Activated naive CD8-positive, alpha-beta T cell treated with anti-CD3 and anti-CD28 coated beads, Interleukin-2, amount 50 U/mL, for 24 hours (primary cell): ENCODE measurements at places on chromosomes 5 and 9.

GRCh38 chr5:76807296-76807695, 11.5 kb upstream of the F2RL1 start:
- DNase-seq = no peak

DNA sequence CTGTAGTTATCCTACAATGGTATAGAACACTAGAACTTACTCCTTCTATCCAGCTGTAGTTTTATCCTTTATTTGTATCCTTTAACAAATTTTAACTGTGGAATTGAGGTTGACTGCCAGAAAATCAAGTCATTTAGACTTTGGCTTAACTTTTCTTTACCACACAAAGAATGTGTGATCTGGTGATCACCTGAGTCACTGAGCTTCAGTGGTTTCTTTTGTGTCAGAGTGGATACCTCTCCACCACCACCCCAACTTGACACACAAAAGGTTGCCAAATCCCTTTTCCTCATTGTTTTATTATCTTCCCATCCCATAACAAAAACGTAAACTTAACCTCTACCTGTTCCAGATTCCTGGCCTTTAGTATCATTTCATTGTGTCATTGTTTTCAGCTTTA, 5.5 kb downstream of the OTULIN start:
- DNase-seq = no peak

- no peak for DNase-seq
Observed at GRCh38 chr5:1016036-1016435, 7.4 kb downstream of the NKD2 start.

DNA sequence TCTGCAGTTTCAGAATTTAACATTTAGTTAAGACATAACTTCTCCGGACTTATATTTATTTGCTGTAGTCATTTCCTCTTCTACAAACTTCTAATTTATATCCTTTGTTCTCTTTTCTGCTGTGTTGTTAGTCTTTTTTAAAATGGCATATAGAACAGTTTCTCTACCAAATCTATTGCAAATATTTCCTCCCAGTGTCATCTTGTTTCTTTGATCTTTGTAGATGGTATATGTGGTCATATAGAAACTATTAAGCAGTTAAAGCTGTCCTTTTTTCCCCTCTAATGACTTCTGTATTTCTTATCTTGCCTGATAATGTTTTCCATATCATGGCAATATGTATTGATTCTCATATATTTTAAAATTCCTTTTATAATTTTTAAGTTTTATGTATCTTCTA, 264.5 kb downstream of the MCTP1 start:
- DNase-seq = no peak

- no peak for DNase-seq
Observed at GRCh38 chr5:129410488-129410887, 49.6 kb upstream of the ADAMTS19 start.

GRCh38 chr5:141692919-141693725, 11.1 kb upstream of the ARAP3 start:
- DNase-seq = peak; percentile 71

DNA sequence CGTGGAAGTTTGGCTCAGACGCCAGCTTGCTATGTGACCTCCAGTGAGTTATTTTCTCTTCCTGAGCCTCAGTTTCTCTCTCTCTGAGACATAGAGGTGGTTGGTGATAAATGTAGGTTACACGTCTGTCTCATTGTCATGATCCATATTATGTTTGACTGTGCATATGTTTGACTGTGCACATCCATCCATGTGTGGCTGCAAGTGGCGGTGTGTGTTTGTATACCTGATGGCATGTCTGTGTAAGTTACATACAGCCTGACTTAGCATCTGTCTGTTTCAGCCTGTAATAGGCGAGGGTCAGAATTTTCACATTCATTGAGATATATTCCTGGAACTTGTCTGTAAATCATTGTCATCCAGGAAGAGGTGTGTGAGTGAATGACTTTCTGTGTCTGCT, 3.3 kb downstream of the SPARC start:
- DNase-seq = no peak

GRCh38 chr5:95102080-95102479, 182.8 kb downstream of the MCTP1 start:
- DNase-seq = no peak

DNA sequence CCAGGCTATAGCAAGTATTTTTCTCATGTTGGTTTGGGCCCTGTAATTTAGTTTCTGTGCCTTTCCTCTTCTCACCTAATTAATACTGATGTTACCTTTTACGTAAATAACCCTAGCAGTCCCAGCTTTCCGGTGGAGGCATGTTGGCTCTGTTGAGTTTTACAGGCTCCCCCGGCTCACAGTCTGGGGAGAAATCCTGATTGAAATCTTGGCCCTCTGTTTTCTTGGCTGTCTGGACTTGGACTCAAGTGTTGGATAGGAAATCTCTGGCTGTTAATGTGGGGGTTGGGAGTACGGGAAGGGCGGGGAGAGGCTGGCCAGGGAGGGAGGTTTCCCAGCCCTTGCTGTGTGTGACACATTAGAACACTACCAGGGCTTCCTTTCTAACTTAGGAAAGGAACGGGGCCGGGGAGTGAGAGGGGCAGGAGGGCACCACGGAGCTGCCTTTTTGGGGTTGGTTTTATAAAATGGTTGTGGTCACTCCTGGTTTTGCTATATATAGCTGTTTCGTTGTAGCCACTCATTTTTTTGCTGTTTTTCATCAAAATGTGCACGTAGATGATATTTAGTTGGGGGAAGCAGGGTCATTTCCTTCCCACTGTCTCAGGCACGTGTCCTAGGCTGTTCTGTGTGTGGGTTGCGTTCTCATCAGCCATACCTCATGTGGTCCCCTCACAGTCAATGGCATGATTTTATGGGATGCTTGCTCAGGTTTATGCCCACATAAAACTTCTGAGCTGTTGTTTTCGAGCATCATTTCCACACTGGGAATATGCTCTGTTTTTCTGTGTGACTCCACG, 11.0 kb downstream of the TRIO start:
- DNase-seq = no peak

GRCh38 chr9:73133921-73134407, 17.7 kb upstream of the ANXA1 start:
- no peak for DNase-seq

DNA sequence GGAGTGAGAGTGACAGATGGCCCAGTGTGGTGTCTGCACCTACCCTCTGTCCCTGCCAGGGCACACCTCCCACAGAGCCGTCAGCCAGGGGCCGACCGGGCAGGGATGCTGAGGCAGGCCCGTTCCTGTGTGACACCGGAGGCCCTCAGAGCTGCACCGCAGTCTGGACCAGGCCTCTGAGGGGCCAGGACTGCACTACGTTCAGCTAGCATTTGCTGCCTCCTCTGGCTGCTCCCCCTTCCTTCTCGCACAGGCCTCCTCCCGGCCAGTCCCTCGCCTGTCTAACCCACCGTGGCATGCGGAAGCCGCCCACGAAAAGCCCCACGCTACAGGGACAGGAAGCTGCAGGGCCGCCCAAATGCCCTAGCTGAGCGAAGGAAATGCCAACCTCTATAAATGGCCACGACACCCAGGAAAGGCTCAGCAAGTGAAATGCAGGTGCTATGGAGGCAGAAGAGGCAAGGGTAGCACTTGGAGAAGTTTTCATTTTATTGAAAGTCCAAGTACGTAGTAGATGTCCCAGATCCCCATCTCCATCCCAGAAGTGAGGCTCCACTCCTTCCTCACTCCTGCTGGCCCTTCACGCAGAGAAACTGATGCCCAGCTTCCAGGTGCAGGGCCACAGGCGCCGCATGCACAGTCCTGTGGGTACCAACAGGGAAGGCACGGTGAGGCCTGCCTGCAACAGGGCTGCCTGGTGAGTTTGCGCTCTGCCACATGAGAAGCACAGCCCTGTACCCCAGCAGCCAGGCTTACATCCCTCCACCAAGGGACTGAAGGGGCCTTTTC, 38.7 kb downstream of the MAPK9 start:
- no peak for DNase-seq

GRCh38 chr9:89095761-89096528, 82.7 kb downstream of the SHC3 start:
- DNase-seq = no peak

DNA sequence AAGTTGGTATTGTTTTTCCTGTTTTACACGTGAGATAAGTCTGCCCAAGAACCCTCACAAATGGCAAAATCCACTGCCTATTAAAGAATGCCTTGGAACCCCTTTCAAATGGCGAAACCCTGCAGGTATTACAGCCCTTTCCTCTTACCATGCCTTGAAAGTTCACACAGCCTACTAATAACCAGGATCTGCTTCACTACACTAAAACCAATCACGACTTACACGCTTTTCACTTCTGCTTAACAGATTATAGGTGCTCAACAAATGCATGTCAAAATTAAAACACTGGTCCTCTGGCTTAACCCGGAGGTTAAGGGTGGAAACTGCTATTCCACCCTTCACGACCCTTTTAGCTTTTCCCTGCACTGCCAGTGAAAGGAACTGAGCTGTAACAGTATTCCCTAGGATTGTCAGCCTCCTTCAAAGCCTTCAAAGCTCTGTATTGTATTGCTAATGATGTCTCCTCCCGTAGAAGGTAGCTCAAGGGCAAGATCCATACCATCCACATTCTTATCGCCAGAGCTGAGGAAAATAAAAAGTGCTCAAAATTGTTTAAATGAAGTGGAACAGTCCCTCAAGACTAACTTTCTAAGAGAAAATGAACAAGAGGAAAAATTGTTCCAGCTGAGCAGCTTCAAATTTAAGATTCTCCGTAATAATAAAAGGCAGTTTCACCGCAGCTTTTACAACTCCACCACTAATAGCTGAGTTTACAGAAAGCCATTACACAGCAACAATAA, 997 bp downstream of the AUH start:
- no peak for DNase-seq

DNA sequence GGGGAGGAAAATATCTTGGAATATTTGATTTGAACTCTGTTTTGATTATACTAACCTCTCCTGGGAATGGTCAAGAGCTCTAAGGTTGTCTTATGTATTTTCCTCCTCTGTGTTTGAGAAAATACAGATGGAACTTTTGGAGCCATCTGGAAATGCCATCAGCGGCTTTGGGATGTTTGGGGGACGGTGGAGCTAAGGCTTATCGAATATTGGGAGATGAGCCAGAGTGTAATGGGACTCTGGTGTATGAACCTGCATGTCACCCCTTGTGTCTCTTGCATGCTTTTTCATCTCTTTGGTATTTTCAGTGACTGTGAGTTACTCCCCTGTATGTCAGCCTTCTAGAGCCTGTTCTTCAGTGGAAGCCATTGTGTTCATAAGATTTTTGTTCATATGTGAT, 180.0 kb upstream of the OTULINL start:
- no peak for DNase-seq

DNA sequence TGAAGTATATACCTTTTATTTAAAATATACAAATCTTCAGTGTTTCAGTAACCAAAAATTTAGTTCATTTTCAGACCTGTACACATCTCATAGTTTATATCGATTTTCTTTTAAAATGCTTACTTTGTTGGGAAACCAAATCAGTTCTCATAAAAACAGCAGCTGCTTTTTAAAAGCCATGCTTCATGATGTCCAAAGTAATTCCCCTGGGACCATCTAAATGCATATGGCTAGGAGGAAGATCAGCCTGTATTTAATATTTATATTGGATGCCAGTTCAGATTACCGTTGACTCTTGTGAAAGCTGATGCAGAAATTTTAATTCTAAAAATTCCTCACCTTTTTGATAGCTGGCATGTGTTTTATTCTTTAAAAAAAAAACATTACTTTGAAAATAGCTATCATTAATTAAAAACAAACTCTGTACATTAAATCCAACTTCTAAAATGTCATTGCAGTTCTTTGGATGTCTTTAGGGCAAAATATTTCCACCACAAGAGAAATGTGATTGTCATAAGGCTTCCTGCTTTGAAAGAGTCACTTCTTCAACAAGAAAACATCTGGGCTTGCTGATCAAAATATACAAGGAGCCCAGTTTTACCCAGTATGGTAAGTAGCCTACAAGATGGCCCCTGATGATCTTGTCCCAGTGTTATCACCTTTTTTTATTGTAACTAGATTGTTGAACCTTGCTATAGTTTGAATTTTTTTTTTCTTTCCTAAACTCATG, 1242.9 kb upstream of the CDH6 start:
- no peak for DNase-seq

DNA sequence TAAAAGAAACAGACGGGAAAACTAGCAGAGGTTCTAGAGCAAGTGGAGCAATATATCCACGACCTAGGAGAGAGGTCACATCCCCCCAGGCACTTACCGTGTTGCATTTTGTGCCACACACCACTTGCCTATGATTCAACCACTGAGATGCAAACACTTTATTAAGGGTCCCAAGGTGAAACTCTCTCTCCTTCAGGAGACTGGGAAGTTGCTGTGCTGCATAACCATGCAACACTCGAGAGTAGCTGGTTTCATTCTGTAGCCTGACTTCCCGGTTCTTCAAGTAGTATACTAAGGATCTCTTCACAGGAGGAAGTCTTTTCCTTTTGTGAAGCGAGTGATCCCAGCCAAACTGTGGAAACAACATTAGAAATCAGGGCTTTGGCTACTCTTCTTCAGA, 1.6 kb downstream of the DCAF12 start:
- DNase-seq = no peak

DNA sequence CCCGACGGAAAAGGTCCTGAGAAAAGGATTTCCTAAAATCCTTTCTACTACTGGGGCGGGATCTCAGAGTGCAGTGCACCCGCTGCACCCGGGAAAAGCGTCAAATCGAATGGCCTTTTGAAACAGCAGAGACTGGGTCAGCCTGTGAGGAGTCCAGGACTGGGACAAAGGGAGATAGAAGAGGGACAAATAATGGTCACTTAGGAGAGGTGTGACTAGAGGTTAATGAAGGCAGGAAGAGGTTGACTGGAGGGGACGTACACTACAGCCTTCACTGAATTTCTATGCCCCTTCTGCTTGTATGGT, 1.5 kb downstream of the PLPPR1 start:
- DNase-seq = no peak

GRCh38 chr5:133831491-133832224, 136.8 kb downstream of the C5orf15 start:
- DNase-seq = no peak

DNA sequence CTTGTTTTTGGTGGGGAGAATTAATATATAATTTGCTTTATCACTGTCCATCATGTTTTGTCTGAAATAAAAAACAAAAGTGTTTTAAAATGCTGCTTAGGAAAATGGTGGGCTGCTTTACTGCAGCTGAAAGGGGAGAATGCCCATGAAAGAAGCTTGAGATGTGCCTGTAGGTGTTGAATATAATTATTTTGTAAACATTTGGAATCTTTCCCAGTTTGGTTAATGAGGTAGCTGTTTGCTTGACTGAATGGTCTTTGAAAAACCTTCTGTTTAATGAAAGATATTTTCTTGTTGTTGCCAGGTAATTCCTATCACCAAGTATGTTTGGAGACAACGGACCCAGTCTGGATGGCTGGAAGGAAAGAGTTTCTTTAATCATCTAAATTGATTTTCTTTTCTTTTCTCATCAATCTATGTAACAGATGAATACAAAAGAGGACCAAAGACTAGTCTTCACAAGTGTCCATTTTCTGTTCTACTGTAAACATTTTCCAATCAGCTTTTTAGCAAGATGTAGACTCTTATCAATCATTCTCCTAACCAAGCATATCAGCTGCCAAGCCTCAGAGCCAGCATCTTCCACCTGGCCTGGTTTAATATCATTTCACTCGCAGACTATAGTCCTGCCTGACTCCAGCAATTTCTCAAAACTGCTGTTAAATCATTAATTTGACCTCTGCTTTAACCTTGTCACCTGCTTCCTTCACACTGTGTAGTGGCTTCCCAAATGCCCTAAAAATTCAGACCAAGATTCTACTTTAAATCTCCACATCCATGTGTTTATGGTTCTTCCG, 441.2 kb upstream of the CHD1 start:
- no peak for DNase-seq
